ENCODE measurements at places on chromosomes 11 and 22.
A peak's percentile ranks its signal among the peaks of the same experiment; 100 is the strongest.

- DNase-seq, result no peak
Measured at GRCh38 chr11:46678741-46679130, 21.7 kb downstream of the ARHGAP1 start.

DNA sequence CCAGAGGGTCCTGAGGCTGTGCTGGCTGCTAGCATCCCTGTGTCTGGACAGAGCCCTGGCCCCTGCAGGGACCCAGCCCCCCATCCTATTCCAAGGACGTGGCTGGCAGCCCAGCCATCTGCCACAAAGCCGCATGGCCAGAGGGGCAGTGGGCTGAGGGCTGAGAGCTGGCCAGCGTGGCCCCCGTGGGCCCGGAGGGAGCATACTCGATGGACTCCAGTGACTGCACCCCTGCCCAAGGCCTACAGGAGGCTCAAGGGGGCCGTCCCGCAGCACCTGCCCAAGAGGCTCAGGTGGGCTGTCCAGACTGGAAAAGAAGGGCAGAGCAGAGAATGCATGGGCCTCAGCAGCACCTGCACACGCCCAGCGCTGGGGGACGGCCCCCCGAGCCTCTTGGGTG is 13.1 kb downstream of the TSPAN4 start:
- DNase-seq, result no peak

DNA sequence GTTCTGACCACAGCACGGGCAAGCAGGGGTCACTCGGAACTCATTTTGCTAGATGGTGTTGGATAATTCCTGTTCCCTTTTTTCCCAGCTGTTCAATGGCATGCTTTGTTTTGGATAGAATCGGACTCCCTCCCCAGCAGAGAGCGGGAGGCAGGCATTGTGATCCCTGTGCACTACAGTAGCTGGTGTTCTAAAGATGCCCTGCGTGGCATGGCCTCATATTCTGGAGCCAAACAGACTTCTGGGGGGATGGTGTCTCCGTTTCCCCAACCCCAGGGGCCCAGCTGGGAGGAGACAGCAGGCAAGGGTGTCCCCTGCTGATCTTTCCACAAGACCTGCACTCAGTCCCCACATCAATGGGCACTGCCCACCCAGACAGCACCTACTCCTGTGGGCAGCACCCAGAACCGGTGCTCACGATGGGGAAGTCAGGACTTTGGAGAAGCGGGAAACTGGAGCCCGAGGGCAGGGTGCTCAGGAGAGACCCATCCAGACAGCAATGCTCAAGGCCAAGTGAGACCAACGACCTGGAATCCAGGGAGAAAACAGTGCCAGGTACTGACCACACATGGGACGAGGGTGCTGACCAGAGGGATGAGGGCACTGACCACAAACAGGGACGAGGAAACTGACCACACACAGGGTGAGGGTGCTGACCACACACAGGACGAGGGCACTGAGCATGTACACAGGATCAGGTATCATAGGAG is 934.9 kb downstream of the BRD1 start:
- no peak for DNase-seq

DNA sequence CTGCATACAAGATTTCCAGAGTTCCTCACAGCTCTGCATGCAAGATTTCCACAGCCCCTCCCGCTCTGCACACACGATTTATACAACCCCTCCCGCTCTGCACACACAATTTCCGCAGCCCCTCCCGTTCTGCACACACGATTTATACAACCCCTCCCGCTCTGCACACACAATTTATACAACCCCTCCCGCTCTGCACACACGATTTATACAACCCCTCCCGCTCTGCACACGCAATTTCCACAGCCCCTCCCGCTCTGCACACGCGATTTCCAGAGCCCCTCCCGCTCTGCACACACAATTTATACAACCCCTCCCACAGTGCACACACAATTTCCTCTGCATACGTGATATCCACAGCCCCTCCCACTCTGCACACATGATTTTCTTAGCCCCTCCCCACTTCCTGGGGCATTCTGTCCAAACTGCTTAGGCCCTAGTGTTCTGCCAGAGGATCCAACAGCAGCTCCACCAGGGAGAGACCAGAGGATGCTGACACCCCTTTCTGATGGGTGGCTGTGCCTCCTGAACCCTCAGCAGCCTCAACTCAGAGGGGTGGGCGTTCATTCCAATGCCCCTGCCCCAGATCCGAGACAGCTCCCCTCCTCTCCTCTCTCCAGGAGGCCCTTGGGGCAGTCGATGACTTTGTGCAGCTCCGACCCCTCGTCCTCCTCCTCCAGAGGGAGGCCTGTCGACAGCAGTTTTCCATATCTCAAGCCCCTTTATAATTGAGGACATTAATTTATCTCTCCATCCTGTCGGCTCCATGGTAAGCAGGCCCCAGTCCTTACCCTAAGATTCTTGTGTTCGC is 671.7 kb downstream of the BRD1 start:
- DNase-seq, result no peak

DNA sequence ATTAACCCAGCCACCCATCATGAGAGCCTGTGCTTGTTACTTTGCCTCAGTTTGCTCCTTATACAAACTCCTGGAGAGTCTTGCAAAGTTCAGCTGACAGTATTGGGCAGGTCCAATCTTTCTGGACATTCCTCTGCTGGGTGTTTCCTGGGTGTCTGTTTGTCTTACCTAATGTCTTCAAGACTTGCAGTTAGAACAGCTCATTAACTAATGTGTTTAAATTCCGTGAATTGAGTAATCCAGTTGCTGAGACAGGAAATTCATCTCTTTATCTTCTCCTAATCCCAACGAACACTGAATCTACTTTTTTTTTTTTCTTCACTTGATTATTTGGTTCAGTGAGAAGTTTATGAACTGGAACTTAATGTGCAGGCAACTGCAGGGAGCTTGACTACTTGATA is 20.6 kb downstream of the BCO2 start:
- DNase-seq, result no peak

DNA sequence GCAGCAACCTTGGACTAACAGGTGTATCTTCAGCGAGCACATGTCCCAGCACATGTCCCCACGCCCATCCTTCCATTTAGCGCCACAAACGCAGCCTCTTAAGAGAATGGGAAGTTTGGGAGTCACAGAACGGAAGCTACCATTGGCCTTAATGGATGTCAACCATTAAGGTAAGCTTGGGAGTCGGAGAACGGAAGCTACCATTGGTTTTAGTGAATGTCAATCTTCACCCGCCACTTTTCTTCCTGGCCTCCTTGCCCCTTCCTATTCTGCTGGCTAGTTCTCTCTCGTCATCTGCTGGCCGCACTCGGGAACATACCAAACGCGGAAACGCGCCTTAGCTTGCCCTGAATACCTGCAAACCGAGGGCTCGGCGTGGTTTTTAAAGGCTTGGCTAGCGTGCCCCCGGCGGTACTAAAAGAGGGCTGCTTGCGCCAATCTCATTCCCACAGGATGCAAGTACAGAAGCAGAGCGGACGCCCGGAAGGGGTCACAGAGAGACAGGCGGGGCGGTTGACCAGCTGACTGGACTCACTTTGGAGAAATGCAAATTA is 24.3 kb downstream of the GLYATL1 start:
- DNase-seq, result no peak

DNA sequence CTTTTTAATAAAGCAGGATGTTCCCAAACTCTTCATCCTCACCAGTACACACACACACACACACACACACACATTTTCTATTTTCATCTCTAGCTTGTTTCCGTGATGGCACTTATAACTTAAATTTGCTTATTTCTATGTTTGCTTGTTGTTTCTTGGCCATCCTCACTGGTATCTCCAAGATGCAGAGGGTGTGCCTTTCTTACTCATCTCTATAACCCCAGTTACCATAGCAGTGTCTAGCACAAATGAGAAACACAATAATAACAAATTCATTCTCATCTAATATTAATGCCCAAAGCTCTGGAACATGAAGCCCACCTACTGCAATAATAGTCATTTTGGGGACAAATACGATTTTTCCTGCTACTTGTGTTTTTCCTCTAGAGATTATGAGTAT is 156.3 kb downstream of the GRM5 start:
- DNase-seq, result no peak

- no peak for DNase-seq
Measured at GRCh38 chr22:21054714-21055563, 9.2 kb downstream of the LRRC74B start.

DNA sequence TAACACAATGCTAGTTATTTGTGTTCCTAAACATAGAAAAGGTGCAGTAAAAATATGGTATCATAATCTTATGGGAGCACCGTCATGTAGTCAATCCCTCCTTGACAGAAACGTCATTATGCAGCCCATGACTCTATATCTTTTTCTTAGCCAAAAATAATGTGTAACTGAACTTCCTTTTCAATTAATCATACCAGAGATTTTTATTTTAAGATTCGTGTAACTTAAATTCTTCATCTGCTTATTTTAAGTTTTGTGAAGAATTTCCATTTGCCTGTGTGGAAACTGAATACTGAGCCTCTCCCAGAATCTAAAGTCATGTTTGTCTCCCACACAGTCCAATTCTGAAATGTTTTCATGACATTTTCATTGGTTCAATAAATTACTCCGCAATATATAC is 699.1 kb downstream of the KCNA4 start:
- no peak for DNase-seq

DNA sequence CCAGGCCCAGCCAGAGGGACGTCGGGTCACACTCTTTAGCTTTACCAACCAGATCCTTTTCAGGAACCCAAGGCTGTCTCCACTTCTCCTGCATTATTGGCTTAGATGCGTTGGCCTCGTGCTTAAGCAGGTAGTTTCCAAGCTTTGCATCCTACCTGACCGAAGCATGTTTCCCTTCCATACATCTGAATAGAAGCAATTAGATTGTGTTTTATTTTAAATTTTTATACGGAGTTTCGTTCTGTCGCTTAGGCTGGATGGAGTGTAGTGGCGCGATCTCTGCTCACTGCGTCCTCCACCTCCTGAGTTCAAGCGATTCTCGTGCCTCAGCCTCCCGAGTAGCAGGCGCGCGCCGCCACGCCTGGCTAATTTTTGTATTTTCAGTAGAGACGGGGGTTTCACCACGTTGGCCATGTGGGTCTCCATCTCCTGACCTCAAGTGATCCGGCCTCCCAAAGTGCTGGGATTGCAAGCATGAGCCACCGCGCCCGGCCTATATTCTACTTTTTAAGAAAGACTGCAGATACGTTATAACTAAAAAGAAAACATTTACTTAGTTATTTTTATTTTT is 677 bp downstream of the DYNC2H1 start:
- no peak for DNase-seq

GRCh38 chr11:12888525-12889158 is 120.5 kb upstream of the RASSF10 start:
- DNase-seq, result peak; percentile 18

GRCh38 chr22:38468443-38469305 is 778 bp downstream of the KDELR3 start:
- DNase-seq, result no peak

Measured in B cell (primary cell).